B cell (primary cell): ENCODE measurements at places on chromosomes 5 and 9.

DNA sequence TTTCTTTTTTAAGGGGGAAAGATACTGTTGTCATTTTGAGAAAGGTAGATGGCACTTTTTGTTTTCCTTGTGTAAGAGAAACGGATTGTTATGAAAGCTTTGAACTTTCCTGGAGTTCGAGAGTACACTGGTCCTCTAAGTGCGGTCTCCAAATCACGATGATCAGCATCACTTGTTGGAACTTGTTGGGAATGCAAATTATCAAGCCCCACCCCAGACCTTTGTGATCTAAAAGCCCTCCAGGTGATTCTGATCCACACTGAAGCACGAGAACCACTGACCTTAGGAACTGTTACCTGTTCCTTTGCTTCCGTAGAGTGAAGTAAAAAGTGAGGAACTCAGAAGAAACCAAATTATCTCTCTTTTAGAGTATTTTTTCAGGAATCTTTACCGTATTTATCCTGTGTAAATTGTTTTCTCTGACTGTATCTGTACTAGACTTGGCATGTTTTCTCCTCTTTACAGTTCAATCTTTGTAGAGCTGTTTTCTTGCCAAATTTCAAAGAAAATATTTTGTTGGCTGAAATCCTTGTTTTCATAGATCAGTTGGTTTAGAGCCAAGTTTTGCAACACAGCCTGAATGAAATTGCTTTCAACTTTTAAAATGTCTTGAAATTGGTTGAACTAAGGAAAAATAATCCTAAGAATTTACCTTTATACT, 4.0 kb downstream of the MAT2B start:
- peak; percentile 13 for DNase-seq

GRCh38 chr5:42951293-42951840, 88.8 kb downstream of the ANXA2R start:
- peak; percentile 90 for DNase-seq

DNA sequence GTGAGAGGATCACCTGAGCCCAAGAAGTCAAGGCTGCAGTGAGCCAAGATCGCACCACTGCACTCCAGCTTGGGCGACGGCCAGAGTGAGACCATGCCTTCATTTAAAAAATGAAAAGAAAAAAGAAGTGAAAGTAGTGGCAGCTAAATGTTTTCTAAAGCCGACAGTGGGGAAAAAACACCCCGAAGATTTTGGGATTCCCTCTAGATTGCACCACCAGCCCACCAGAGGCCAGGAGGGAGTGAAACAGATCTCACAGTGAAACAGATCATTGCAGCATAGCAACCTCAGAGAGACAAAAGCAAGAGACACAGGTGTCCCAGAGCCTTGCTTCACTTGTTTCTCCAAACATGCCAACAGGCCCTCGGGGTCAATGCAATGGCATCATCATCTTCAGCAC, 156.8 kb downstream of the PAX5 start:
- peak; percentile 50 for DNase-seq

GRCh38 chr9:89526667-89527066, 28.8 kb upstream of the SEMA4D start:
- no peak for DNase-seq
